ENCODE measurements at places on chromosomes 4 and X. TPM values are rescaled to one million over a fixed set of nuclear protein-coding genes. Genes with fewer than 3 reads are reported as not detected.

The P2RY4 gene
- 0.22 TPM for total RNA-seq

The TMPRSS11E gene
- total RNA-seq = not detected

- peaks cover 7% of the 10 kb centered on the region for H3K4me1 ChIP-seq
- H3K36me3 ChIP-seq = no peaks in the 10 kb centered on the region
- no peak overlapping the region for H3K4me3 ChIP-seq
- no peaks in the 10 kb centered on the region for H3K27me3 ChIP-seq
- no peak overlapping the region for H3K27ac ChIP-seq
Measured at GRCh38 chr4:113945906-113946305, 33.5 kb downstream of the ARSJ start.

- no peak overlapping the region for H3K4me3 ChIP-seq
- DNase-seq = no peak
- no peak overlapping the region for H3K27ac ChIP-seq
- H3K27me3 ChIP-seq = no peaks in the 10 kb centered on the region
Measured at GRCh38 chr4:5120468-5120867, 69.2 kb downstream of the STK32B start.

DNA sequence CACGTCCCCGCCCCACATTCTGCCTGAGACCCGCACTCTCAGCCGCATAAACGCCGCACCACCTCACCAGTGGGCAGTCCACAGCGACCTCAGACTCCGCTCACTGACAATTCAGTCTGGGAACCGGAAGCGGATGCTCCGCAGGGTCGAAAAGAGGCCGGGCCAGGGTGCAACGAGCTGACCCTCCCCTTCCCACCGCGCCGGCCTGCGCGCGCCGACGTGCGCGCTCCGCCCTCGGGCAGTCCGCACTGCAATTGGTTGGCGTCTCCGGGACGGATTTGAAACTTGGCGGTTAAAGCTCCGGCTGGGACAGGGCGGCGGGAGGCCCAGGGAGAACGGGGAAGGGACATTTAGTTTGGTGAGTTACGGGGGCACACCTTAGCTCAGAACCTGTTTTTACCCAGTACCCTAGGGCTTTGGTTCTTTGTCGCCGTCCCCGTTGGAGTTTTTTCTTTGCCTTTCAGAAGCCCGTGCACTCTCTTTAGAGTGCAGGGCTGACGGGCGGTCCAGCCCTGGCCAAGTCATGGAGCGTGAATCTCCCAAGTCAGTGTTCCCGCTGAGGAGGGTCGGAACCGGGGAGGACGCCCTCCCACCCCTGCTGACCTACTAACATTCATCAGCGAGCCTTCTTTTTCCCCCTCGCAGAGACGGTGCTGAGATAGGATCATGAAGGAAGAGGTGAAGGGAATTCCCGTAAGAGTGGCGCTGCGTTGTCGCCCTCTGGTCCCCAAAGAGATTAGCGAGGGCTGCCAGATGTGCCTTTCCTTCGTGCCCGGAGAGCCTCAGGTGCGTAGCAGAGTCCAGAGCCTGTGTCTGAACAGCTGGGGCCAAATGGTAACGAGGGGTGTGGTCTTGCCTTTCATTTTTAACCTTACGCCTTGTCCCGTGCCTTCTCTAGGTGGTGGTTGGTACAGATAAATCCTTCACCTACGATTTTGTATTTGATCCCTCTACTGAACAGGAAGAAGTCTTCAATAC is at the start of the genes KIF4A and PDZD11:
Gene KIF4A (plus strand): TSS at position 312 of the 978 bp plus-strand sequence. CDS start 355 bp downstream, at position 667.
Gene PDZD11 (minus strand): TSS at position 135 of the 978 bp plus-strand sequence. CDS start 586 bp downstream, outside the sequence.
- DNase-seq = peak; percentile 63
- no peaks in the 10 kb centered on the region for H3K27me3 ChIP-seq
- peak within 1 kb of the TSS; percentile 60 for H3K27ac ChIP-seq
- H3K4me3 ChIP-seq = peak within 1 kb of the TSS; percentile 89
- H3K4me1 ChIP-seq = peaks cover 9% of the 10 kb centered on the region

DNA sequence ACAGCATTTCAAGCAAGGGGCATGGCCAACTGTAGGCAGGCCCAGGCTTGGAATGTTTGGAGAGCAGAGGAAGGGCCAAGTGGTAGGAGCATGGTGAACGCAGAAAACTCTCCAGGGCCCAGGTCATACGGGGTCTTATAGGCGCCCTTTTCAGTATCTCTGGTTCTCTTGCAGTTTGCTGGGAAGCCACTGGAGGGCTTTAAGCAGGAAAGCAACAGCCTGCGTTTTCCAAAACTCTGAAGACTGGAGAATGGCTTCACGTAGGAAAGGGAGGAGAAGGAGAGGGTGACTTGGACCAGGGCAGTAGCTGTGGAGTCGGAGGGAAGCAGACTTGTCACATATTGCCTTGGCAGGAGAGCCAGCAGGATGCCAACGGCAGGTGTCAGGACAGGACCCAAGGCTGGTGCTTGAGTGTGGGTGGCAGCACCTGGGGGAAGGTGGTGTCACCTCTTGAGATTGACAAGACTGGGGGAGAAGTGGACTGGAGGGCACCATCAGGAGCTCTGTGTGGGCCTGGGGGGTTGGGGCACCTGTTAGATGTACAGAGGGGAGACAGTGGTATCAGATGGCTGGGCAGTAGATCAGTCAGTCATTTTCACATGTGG is 21.9 kb downstream of the TKTL1 start:
- no peaks in the 10 kb centered on the region for H3K36me3 ChIP-seq
- no peaks in the 10 kb centered on the region for H3K27me3 ChIP-seq
- peaks cover 17% of the 10 kb centered on the region for H3K4me1 ChIP-seq
- no peak overlapping the region for H3K4me3 ChIP-seq
- no peak overlapping the region for H3K27ac ChIP-seq
- DNase-seq = no peak

- no peak for DNase-seq
- H3K27ac ChIP-seq = no peak overlapping the region
- H3K4me1 ChIP-seq = no peaks in the 10 kb centered on the region
- H3K36me3 ChIP-seq = no peaks in the 10 kb centered on the region
Measured at GRCh38 chr4:143260750-143261149, 75.9 kb upstream of the GAB1 start.
